ENCODE measurements at places on chromosomes 2 and 18.
A peak's percentile ranks its signal among the peaks of the same experiment; 100 is the strongest.

GRCh38 chr2:81087646-81088045, 783.1 kb upstream of the LRRTM1 start:
- no peak for DNase-seq

DNA sequence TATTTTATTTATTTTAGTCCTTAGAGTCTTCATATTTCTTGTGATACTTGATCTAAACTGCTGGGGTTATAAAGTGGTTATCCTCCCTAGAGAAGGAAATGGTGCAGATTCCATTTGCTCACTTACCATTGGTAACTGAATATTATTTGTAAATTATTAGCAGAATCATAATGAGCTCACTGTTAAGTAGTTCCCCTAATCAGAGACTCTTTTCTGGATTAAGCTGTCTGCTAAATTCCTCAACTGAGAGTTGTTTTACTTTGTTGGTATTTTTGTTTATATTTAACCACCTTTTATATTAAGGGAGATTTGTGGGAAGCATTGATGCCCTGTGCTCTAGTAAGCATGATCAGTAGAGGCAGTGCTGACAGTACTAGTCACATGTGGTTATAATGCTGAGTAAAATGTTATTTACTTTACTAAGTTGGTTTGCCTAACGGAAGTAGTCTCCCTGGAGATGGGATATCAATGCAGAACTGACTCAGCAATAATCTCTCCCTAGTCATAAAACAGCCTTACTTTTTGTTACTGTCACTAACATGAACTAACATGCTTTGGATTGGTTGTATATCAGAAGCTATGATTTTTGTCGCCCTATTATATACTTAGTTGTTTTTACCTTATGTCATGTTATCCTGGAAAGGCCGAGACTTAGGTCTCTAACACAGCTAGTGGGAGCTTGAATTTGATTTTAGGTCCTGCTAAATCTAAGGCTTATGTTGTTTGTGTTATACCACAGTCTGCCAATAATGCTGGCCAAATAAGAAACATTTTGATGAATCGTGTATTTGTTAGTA, 166.7 kb downstream of the MCFD2 start:
- DNase-seq, result no peak

- no peak for DNase-seq
Measured at GRCh38 chr18:47990981-47991380, 60.5 kb upstream of the SMAD2 start.

DNA sequence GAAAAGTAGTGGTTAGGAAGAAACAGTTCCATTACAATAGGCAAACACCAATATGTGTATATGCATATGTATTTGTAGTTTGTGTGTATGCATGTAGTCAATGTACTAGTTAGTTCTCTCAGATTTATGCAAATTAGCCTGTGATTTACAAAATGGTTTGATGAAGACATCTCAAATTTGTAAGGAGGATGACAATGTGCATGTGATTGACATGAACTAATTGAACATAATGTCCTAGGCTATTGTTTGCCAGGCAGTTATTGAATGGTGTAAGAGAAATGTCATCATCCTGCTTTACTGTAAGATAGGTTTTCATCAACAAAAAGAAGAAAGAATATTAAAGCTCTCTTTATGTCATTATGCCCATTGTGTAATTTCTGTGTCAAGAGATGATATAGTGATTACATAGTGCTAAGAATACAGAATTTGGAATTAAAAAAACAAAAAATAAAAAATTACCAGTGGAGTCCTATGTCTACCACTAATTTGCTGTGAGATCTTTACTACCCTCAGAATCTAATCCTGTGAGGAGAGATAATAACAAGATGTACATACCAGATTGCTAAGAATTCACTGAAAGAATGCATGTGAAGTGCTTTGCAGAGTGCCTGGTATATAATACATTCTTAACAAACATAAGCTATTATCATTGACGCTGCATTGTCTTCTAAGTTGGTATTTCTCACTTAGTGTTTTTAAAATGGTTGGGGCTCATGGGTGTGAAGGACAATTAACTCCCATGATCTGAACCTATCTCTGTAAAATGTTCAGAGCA, 258.0 kb downstream of the CPS1 start:
- DNase-seq, result no peak

DNA sequence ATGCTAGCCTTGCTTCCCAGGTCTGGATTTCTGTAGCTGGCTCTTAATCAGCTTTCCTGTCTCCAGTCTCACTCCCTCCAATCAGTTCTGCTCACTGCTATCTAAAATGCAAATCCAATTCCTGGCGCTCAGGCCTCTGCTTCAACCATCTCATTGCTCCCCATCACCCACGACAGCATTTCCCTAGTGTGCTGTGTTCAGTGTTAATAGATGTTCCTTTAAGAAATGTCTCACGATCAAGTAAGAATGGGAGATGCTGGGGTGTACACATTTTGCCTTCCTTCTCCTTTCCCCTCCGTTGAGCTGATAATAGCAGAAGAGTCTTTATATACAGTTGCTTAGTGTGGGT, 1.6 kb upstream of the PUM2 start:
- no peak for DNase-seq

DNA sequence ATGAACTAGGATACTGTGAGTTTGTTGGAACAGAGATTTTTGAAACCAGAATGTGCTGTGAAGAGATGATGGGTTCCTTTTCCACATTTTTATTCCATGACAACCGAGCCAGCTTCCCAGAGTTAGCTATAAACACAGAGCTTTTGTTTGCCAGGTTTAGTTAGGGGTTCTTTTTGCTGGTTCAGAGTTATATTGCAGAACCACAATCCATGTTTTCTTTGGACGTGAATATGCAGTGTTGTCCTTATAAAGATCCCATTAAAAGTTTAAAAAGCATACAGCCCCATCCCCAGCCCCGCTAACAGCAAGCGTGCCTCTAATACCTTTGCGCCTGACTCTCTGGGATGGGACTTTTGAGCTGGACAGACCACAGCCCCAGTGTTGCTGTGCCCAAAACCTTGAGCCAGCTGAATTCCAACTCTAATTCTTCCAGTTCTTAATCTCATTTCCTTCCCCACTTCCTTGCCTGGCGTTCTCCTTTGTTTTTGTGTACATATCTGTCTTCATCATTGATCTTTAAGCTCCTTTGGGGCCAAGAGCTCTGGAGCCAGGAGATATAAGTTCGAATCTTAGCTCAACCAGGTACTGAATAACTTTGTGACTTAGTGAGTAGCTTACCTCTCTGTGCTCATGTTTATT, 72.3 kb downstream of the SPATS2L start:
- no peak for DNase-seq

GRCh38 chr2:32960647-32961403, 14.1 kb downstream of the LTBP1 start:
- DNase-seq, result no peak

GRCh38 chr18:49174478-49174877, 223.7 kb upstream of the SMAD7 start:
- no peak for DNase-seq

DNA sequence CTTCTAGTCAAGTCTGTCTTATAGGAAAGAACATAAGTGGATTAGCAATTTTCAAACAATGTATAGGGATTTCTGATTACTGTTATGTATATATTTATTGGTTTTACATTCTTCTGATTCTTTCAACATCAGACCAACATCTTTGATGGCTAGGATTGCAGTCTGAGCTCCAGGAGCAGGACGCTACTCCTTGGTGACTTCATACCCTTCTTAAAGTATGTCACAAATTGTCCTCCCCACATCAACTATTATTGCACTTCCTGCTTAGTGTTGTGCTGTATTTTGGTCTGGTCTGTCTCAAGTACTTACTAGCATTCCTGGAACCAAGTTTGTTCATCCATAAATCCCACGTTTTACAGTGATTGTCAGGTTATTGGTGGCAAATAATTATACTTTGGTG, 49.0 kb downstream of the MAP2 start:
- no peak for DNase-seq

- no peak for DNase-seq
Measured at GRCh38 chr2:191500884-191501560, 176.9 kb upstream of the NABP1 start.

- no peak for DNase-seq
Measured at GRCh38 chr2:225137971-225138370, 95.7 kb upstream of the DOCK10 start.

- no peak for DNase-seq
Measured at GRCh38 chr2:73961274-73961673, 23.4 kb upstream of the TET3 start.

DNA sequence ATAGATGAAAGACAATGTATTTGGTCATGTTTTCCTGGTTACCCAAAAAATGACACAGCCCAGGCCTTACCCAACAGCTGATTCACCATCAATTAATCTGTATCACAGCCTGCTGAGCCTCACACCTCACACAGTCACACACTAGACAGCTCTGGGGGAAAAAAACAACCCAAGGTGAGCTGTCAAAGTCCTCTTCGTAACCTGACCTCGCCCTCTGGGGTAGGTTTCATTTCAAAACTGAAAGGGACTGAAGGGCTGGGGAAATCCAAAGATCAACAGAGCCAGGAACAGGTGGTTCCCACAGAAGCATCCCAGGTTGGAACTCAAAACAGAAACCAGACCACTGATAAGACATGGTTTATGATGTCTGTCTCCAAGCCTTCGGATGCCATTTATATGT, 18.2 kb upstream of the PCBP1 start:
- peak; percentile 73 for DNase-seq

- no peak for DNase-seq
Measured at GRCh38 chr18:35096677-35097011, 55.4 kb downstream of the MAPRE2 start.

- no peak for DNase-seq
Measured at GRCh38 chr18:48490641-48491293, 48.1 kb upstream of the CTIF start.

DNA sequence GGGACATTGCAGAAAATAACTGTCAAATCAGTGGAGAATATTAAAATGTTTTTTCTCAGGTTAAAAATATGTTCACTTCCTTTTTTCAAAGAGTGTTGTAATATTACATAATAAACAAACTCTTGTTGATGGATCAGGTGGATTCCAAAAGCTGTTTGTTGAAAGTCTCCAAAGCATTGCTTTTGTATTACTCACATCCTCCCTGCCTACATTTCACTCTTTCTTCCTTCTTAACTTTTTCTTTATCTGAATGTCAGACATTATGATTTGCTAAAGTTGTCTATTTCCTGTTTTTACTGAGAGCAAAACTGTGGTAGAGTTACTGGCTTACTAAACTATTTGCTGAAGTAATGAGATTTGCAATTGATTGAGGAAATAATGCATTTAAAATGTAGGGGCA, 92.1 kb downstream of the CDH19 start:
- DNase-seq, result no peak

DNA sequence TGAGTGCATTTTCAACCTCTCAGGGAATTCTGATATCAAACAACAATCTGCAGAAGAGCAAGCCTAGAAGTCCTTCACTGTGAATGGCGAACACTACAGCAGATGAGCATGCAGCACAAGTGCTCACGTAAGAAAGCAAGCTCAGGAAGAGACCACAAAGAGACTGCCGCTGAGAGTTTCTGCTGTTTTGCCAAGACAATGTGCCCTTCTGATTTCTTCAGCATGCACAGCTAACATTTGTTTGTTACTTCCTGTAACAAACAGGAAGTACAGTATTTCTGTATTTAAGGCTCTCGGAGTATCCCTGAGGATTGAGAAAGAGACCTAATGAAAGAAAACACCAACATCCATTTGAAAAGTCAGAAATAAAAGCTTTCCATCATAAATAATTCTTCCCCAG, 45.9 kb downstream of the MBOAT2 start:
- no peak for DNase-seq

DNA sequence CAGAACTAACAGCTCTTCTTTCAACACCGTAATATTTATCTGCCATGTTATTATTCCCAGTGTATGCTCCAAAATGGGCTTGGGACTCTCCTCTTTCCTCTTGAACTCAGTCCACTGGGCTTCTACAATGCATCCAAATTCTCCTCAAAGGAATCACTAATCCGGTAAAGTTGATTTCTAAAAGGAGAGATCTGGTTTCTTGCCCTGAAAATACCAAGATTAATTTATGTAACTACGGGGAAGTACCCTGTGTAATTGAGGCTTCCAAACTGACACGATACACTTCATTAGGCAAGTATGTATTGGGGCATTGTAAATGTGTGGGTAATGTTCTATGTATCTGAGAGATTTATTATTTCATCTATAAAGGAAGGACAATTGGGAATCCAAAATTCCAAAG, 5.7 kb downstream of the NCKAP5 start:
- DNase-seq, result no peak

DNA sequence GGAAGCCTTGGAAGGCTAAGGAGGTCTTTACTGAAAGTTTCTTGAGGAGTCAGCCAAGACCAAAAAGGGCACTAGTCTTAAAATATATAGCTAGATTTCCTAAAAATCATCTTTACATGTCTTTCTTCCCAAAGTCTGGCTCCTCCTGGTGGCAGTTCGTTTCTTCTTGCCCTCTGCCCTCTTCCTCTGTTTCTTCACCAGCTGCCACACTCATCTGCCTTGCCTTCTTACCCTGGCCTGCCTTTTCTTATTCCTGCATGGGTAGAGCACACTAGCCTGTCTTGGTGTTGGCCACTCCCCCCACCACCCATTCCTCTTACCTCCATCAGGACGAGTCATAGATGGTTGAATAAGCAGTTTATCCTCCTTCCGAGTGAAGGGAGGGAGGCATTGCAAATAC, 129.8 kb downstream of the RAPGEF4 start:
- no peak for DNase-seq

DNA sequence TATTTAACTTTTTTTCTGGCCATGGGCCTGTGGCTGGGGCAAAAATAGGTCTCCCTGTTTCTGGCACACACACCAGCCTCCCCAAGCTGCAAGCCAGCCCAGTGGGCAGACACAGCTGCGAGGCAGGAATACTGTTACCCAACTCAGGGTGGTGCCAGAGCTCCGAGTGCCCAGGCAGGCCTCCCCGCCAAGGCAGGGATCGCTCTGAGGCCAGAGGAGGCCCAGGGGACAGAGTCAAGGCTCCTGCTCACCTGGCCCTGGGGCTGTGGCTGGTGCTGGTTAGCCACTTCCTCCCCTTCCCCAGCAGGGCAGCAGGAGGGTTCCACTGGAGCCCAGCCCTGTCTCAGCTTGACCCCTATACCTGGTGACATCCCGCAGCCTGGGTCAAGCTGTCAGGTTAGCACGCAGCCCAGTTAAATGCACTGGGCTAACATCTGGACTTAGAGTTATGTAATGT, 67.1 kb upstream of the EPAS1 start:
- DNase-seq, result no peak
